ENCODE measurements at places on chromosomes 1 and 21. TPM values are rescaled to one million over a fixed set of nuclear protein-coding genes. Genes with fewer than 3 reads are reported as not detected.

TMCO4 gene
- 6.9 TPM for total RNA-seq

UMODL1 gene
- total RNA-seq = not detected

CELA3A gene
- total RNA-seq = not detected

PLD5 gene
- 4.2 TPM for total RNA-seq

CR2 gene
- total RNA-seq = 4.4 TPM

VCAM1 gene
- total RNA-seq = not detected

OR2G6 gene
- not detected for total RNA-seq

PYHIN1 gene
- total RNA-seq = not detected

LRRIQ3 gene
- 0.16 TPM for total RNA-seq

S100A5 gene
- total RNA-seq = not detected

NUP210L gene
- not detected for total RNA-seq

MYOM3 gene
- not detected for total RNA-seq

ZFP69B gene
- total RNA-seq = 10.8 TPM

SUSD4 gene
- 3.6 TPM for total RNA-seq

HLX gene
- total RNA-seq = 0.07 TPM

GJA9 gene
- total RNA-seq = not detected

LCE1D gene
- not detected for total RNA-seq

RYR2 gene
- total RNA-seq = 6.7 TPM

SPATA46 gene
- not detected for total RNA-seq

PCAT6 gene
- total RNA-seq = 7.2 TPM

PLA2G2D gene
- not detected for total RNA-seq

LHX8 gene
- 0.27 TPM for total RNA-seq

SYNC gene
- not detected for total RNA-seq

C1orf87 gene
- total RNA-seq = 0.07 TPM

OR2L8 gene
- not detected for total RNA-seq

RNF186 gene
- not detected for total RNA-seq

NMNAT2 gene
- total RNA-seq = 10.0 TPM

BRINP3 gene
- total RNA-seq = not detected

LYST gene
- 0.16 TPM for total RNA-seq

GPR61 gene
- not detected for total RNA-seq

PRXL2B gene
- total RNA-seq = 35.1 TPM

TAS1R3 gene
- not detected for total RNA-seq

KRTAP19-1 gene
- not detected for total RNA-seq

Data from GM23338 (cell line).